Cortex of kidney (tissue), 1 donor: ENCODE measurements at places on chromosomes 7 and 10.

DNA sequence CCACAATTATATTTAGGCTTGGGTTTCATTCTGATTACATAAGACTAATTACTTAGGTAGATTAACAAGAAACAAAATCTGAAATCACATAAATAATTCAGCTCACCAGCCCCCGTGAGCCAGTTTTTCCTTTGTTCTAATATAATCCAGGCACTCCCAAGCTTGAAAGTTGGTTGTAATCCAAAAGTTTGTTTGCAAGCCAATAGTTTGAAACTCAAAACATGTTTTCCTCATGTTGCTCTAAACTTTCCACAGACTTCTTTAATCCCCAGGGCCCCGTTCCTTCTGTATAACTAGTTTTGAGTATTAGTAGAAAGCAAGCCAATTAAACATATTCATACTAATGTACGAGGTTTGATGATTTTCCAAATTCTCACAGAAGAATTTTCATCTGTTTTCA is 56.1 kb downstream of the SP8 start:
- DNase-seq, result no peak

DNA sequence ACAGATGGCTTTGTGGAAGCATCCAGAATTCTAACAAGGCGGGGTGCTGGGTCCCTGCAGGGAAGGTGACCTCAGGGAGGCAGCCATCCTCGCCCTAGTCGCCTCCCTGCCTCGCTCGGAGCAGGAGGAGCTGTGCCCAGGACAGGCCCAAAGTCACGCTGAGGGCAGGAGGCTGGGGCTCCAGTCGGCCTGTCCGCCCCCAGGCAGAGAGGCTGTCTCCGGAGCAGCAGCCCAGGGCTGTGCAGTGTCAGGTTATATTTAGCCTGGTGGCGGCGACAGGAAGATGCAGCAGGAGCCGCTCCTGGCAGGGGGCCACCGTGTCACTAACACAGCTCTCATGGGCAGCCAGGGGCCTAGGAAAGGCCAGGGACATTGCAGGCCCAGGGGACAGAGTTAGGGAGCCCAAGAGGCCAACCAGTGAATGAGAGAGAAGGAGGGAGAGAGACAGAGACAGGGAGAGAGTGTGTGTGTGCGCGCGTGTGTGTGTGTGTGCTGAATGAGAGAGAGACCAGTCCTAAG is 13.5 kb downstream of the KCNH2 start:
- DNase-seq, result no peak

DNA sequence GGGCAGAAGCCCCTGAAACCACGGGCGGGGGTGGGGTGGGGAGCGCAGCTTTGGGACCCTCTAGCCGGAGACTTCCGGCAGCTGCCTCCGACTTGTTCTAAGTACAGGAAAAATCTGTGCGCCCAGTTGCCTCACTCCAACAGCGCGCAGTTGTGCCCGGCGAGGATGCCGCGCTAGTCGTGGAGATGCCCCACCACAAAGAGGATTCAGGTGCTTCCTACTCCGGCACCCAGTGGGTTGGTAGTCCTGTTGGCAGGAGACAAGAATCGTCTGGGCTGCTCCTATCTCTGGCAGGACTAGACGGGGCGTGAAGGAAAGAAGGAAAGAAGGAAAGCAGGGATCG is 465 bp upstream of the NPY start:
- DNase-seq, result no peak

DNA sequence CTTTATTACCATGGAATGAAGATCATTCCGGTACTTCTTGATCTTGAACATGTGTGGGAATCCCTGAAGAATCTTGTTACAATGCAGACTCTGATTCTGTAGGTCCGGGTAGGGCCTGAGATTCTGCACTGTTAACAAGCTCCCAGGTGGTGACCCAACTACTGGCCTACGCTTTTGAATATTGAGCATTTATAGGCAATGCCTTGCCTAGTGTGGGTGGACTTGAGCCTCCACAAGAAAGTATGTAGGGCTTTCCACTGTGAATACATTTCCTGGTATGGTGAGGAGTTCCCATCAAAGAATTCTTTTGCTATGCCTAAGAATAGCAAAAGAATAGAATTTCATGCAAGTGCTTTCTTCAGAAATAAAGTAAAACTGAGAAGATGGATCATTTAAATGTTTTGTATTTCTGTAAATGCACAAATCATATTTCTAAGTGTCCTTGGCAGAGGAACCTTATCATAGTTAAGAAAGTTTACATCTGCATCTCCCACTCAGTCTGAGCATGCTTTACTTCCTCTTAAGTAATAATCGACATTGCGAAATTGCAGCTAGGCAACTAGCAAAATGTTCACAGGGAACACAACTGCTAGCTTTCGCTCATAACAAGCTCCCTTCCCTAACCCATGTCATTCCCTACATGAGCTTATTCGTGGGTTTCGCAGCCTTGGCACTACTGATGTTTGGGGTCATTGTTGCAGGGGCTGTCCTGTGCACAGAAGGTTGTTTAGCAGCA is 71.4 kb downstream of the AHR start:
- no peak for DNase-seq

- no peak for DNase-seq
Measured at GRCh38 chr7:40879941-40880543, 745.2 kb downstream of the SUGCT start.

- no peak for DNase-seq
Measured at GRCh38 chr10:103491729-103492364, 1.7 kb upstream of the NEURL1 start.

DNA sequence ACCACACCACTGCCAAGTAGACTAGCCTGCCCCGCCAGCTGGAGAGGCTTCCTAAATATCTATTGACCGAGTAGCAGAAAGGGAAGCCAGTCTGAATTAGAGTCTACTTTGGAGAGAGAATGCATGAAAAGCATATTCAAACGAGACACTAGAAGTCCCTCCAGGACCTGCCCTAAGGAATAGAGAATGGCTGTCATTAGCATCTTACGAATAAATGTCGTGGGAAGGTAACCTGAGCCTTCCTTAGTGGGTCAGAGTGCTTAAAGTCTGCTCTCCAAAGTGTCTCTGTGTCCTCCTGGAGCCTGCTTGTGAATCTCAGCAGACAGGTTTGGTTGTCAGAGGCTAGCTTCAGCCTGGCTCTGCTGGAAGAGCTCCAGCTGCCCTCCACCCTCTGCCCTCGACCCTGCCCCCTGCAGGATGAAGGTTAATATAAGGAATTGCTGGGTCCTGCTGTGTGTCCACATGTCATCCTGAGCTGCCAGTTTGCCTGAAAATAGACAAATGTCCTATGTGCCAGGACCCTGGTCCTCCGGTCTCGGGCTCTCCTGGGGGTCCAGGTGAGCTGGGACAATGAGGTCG is 33.4 kb downstream of the FAM241B start:
- DNase-seq, result no peak

- no peak for DNase-seq
Measured at GRCh38 chr7:126022452-126022851, 1092.8 kb upstream of the POT1 start.

- DNase-seq, result no peak
Measured at GRCh38 chr10:655184-655583, 34.3 kb downstream of the DIP2C start.

DNA sequence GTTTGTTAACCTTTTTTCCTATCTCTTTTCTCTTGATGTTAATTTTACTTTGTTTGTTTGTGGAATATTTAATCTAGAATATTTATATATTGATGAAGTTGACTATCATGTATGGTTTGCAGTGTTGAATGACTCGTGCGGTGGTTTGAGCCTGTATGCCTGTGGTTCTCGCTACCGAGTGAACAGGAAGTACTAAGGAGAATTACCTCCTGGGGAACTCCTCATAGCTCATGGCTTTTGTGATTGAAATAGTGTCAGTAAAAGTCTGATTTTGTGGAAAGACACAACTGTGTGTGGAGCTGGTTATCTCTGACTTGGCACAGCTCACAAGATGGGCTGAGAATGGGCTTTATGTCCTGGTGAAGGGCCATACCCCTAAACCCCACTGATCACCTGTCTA is 498.6 kb downstream of the GLRX3 start:
- no peak for DNase-seq

- no peak for DNase-seq
Measured at GRCh38 chr10:14821635-14822375, 16.0 kb downstream of the CDNF start.

GRCh38 chr10:70744617-70745143 is 40.5 kb downstream of the TBATA start:
- no peak for DNase-seq

DNA sequence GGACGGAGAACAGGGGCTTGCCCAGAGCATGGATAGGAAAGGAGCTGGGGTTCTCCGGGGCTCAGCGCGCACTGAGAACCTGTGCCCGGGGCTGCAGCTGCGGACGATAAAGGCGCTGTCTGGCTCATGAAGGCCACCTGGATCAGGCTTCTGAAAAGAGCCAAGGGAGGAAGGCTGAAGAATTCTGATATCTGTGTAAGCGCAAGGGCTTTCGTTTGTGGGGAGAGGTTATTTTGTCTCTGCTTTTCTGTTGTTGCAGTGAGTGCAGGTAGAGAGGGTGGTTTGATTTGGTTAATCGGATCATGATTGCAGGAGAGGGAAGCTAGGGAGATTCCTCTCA is 250.5 kb downstream of the NSUN6 start:
- no peak for DNase-seq

DNA sequence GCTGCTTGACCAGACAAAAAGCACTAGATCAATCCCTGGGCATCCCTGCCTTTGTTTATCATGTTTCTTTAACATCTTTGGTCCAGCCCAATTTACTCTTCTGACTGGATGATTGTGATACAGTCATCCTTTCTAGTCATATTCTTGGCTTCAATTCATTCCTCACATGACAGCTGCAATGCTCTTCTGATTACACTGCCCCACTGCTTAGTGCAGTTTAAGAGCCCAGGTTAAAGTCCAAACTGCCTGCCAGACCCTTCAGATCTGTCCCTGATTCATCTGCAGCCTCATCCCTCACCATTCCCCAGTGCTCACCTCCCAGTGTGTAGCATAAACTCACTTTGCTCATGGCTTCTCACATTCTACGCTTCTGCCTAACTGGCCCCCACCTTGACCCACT is 383.8 kb downstream of the TNS3 start:
- no peak for DNase-seq

DNA sequence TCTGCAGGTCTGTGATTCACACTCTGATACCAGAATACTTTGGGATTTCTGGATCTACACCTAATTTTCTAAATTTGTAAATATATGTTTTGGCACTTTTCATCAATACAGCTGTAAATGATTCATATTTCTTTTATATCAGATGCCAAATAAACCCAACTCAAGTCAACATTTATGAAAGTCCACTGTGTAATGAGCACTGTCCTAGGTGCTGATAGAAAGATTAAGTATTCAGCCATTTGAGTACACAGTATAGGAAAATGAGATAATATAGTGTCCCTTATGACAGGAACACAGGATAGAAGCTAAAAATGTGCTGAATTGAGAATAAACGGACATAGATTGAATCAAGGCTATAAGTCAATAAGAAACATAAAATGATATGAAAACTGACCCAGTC is 6.4 kb downstream of the ANXA7 start:
- no peak for DNase-seq

GRCh38 chr7:127375631-127376030 is 16.9 kb downstream of the ZNF800 start:
- no peak for DNase-seq

DNA sequence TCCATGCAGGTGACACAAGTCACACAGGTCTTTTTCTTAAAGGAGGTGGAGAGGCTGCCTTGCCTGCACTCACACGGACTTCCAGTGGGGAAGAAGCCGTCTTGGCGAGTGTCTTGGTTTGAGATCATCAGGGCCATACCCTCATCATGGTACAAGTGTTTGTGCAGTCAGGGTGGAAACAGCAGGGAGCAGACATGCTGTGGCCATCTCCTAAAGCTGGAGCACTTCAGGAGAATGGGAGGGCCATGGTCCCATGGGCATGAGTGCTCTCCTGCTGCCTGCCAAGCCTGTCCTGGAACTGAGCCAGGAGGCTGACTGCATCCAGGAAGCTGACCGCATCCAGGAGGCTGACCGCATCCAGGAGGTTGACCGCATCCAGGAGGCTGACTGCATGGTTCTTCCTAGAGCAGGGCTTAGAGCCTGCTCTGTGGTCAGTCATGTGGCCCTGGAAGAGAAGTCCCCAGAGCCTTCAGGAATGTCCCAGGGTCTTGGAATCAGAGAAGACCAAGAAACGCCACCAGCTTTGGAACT is 98.4 kb downstream of the ADARB2 start:
- DNase-seq, result no peak

GRCh38 chr7:66779669-66780409 is 39.3 kb downstream of the RABGEF1 start:
- no peak for DNase-seq

GRCh38 chr10:43292755-43293676 is 26.2 kb upstream of the RASGEF1A start:
- DNase-seq, result no peak

DNA sequence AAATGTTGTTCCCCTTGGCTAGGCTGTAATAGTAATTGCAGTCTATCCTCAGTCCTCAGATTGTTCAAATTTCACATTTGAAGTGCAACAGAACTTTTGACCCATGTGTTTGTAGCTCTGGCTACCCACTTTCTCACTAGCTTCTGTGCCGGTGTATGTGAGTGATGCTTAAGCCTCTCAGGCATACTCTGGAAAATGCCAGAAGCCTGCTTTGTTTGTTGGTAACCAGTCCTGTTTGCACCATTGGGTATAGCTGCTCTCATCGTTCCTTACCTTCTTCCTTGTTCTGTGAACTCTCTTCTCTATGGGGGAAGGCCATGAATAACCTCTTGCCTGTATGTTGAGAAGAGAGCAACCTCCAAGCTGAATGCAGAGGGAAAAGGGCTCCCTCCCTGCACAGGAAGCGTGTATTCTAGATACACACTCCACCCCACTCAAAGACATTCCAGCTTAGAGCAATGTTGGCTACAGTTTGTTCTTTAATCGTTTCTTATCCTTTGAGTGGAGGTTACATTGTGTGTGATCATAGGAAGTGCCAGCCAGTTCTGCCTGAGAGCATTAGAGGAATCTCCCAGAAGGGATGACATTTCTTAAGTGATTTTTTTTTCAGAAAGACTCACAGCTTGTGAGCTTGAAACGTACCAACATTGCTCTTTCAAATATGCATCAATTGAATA is 40.5 kb downstream of the C1QL3 start:
- no peak for DNase-seq

DNA sequence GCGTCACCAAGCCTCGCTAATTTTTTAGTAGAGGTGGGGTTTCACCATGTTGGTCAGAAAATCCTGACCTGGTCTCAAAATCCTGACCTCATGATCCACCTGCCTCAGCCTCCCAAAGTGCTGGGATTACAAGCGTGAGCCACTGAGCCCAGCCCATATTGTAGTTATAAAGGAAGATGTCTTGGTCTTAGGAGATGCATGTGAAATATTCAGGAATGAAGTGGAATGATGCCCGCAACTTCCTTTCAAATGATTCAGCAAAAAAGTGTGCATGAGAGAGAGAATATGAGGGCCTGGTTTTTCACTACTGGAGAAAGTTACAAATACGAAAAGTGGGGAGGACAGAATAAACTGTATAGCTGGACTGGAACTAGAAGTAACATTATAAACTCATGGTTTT is 15.9 kb downstream of the TMEM209 start:
- DNase-seq, result no peak
